ENCODE measurements at places on chromosomes 4 and X.

DNA sequence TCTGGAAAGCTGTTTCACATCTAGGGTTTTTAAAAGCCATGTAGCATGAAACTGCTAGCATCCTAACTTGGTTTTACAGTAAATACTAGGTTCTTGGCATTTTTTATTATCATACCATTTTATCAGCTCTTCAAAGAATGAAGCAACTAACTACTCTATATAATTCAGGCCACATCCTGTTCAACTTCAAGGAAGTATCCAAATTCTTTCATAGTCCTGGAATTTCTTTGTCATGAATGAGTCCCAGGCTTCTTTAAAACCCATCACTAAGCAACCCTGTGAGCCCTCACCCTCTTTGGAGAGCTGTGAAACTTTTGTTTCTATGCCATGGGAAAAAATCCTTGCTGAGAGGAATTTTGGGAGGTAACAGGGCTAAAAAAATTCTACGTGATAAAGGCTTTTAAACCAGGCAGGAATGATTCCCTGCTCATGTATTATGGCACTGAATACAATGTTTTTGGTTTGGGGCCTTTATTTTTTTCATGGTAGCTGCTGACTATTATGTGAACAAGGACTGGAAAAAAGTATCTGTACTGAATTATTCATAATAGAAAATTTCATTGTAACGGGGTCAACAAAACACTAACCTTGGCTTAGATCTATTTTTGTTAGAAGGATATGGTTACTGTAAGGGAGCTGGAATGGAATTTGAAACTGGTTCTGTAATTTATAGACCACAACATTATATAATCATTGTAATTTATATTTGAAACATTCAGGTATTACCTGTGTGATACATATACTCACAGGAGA lies 164.9 kb downstream of the DCTD start:
- DNase-seq: peak; percentile 72

GRCh38 chrX:45428831-45429230 lies 228.2 kb upstream of the DIPK2B start:
- no peak for DNase-seq

GRCh38 chrX:41542536-41542935 lies 95.4 kb downstream of the NYX start:
- no peak for DNase-seq

DNA sequence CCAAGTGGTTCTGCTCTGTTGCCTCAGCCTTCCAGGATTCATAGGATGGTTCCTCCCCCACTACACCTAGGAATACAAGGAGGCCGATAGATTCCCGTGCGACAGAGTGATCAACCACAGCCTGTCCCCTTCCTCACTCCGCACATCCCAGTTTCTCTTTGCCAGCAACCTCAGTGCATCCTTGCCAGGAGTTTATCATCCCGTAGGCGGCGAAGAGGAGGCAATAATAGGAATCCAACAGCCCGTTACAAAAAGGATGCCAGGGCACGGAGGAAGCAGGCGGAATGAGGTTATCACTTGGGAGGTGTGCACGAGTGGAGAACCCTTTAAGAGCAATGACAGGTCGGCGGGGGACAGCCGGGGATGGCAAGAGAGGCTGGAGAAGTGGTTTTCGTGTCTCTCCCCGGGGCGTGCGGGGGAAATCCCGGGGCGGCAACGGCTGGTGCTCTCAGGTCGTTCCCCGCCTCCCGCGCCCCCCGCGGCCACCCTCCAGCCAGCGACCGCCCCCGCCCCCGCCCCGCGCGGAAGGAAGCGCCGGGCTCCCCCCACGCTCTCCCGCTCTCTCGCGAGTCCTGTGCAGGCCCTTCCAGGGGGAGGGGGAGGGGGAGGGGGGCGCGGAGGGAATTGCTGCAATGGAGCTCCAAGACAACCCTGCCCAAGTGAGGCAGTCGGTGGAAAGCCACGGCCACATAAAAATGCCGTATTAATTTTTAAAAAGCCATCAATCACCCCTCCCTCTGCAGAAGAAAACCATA lies 1.6 kb downstream of the PPP3CA start:
- peak; percentile 90 for DNase-seq

DNA sequence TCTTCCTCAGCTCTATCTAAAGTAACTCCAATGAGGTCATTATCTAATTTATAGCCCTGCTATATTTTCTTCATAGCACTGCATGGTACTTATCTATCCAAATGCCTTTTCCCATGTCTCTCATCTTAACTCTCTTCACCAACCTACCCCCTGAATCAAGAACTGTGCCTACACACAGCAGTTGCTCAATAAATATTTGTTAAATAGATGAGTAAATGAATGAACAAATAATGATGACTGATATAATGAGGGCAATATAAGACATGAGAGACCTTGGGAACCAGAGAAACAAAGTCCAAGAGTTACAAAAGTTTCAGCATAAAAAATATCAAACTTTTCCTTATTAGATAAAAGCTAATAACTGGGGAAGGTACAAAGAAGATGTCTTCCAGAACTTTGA lies 19.6 kb downstream of the CAMK2D start:
- no peak for DNase-seq

GRCh38 chrX:21738210-21738949 lies 19.5 kb downstream of the SMPX start:
- DNase-seq: no peak

DNA sequence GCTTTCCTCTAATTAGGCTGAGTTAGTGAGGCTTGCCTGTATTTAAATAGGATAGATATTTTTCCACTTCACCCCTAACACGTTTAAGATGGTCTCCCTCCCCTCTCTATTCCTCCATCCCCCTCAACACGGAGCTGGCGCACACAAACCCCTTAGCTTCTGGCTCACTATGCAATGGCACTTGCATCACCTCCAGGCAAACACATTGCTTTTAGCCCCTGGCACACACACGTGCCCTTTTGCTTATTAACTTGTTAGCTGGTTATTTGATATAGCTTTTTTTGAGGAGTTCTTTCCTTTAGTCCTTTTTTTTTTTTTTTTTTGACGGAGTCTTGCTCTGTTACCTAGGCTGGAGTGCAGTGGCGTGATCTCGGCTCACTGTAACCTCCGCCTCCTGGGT lies 94.3 kb downstream of the HDAC8 start:
- DNase-seq: no peak

DNA sequence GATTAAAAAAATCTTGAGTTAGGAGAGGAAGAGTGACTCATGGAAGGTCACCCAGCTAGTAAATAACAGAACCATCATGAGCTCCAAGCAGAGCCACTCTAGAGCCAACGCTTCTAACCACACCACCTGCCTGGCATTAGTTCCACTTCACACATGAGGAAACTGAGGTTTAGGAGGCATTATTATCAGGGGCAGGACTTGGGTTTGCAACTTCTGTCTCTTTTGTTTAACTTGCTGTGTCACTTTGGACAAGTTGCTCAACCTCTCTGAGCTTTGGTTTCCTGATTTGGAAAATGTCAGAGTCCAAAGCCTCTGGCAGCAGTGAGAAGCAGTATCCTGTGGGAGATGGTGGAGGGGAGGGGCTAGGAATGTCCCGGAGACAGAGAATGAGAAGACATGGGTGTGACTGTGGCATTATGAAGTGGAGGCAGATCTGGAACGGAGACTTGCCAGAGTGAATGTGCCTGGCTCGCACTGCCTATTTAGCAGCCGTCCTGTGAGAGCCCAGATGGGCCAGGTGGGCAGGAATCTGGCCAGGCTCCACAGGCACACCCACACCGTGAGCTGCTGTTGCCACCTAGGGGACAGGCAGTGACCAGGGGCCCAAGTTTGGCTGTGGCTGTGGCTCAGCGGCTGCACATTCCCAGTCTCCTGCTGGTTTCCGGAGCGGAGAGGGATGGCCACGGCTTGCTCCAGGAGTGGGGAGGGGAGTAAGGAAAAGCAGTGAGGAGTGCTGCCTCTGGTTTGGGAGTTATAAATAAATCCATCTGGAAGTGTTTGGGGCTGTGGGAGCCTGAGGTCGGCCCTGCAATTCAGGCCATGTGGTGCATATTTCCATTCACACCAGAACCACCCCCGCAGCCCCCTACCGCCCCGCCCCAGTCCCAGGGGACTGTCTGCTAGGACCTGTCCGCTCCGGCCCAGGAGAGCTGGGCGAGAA lies 93.4 kb downstream of the NHSL2 start:
- DNase-seq: peak; percentile 76

GRCh38 chrX:19514791-19515614 lies at the start of gene MAP3K15:
Gene MAP3K15 (minus strand): TSS chrX:19515508. CDS start chrX:19515261, 247 bp downstream.
- DNase-seq: peak; percentile 84

DNA sequence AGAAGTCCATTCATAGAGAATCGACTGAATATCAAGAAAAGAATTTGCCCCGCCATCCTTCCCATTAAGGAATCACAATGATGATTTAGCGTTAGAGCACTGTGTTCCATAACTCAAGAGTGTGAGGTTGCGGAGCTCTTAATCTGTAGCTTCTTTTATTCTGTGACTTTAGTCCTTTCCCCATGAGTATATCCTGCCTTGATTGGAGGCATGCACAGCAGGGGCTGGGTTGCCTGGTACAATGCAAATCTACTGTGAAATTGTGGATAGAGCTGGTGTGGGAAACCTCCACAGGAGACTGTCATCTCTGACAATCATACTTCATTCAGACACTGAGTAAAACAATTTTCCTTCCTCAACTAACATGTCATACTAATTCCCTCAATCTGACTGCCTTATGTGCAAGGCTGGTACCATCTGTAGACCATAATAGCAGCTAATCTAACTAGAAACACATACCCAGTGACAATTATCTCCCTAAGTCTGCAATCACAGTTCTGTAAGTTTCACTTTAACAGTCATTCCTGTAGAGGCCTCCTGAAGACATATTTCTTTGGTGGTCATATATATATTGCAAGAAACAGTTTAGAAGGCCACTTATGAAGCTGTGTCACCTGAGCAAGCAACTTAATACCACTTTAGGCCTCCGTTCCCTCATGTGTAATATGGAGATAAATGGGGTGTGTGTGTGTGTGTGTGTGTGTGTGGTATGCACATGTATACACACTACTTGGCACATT lies 355.2 kb upstream of the FAM241A start:
- no peak for DNase-seq

- DNase-seq: no peak
Measured at GRCh38 chrX:140917354-140918115, 84.9 kb upstream of the SPANXB1 start.

DNA sequence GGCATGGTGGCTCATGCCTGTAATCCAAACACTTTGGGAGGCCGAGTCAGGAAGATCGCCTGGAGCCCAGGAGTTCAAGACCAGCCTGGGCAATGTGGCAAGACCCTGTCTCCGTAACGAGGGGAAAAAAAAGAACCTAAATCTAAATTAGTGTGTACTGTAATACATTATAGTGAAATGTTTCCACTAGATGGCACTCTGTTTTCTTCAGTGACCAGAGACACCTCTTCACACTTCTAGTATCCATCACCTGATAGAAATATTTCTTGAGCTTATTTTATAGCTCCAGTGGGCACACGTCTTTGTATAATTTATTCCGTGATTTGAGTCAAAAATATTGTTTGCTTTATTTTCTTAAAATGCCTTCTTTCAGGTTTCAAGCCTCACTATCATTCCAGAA lies 600.9 kb upstream of the DIPK2B start:
- no peak for DNase-seq

DNA sequence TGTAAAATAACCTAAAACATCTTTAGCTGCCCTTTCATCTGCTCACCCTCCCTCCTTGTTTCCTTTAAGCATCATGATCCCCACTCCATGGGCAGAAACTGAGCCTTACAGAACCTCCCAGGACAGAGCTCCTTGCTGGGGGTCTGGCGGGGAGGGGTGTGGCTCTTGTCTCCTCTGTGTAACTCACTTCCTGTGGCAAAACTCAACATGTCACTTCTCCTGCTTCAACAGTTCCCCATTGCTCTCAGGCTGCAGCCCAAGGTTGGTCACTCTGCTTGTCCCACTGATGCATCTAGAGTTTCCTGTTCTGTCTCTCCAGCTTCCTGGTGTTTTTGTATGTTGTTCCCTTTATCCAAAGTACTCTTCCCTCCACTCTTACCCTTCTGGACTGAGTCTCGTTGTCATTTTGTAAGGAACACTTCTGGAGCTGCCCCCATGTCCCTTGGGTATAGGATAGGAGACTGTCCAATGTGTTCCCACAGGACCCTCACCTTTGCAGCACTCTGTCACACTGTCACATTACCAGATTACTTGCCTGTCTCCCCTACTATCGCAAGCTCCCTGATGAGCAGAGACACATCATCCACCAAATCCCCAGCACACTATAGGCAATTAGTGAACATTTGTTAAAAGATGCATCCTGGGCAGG lies 19.6 kb downstream of the TMEM31 start:
- no peak for DNase-seq

DNA sequence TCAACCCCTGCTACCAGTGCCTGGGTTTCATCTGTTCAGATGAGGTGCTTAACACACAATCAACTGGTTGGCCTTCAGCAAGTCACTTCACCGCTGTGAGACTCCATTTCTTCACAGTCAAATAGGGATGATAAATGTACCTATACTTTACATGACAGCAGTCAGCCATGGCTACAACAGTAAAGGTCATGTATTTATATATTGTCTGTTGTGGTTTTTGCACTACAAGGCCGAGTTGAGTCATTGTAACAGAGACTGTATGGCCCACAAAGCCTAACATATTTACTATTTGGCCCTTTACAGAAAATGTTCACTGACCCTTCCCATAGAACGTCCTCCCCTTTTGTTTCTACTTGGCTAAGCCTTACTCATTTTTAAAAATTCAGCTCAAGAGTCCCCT lies 404.6 kb upstream of the F9 start:
- DNase-seq: no peak

Data from osteoblast (primary cell).